D341Med (cell line): ENCODE measurements at places on chromosomes 5 and 9.

- DNase-seq, result no peak
Measured at GRCh38 chr9:127035948-127036347, 86.5 kb downstream of the ANGPTL2 start.

GRCh38 chr5:142023836-142024235, 11.0 kb upstream of the GNPDA1 start:
- no peak for DNase-seq

DNA sequence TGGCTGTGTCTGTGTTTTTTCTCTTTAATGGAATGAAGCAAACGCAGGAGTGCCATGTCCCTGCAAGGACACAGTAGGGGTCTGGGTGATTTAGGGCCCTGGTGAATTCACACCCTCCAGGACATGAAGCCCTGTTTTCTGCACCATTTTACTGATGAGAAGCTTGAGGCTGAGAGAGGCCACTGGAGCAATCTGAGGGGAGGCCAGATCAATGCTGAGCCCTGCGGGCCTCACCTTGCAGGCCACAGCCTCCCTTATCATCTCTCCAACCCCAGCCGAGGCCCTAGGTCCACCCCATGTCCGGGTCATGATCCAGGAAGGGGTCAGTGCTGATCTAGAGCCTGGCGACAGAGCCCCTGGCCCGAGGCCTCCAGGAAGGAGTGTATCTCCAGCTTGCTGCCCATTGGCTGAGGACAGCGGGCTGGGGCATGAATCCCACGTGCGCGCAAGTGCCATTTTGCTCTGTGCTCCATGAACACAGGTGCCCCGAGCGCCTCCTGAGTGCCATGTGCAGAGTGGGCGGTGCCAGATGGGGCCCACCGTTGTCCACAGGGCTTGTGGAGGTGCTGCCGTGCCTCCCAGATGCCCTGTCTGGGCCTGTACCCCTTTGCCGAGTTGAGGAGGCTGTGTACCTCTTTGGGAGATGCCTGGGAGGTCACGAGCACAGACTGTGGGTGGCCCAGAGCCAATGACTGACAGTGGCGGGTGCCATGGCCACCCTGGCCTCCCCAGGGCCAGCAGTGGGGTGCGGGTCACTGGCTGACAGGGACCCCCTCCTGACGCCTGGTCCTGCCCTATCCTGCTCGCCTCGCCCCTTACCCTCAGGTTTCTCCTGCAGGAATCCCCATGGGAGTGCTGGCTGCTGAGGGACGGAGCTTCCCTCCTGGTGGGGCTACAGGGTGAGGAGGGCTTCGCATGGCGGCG, 32.3 kb upstream of the LPCAT1 start:
- DNase-seq, result no peak

DNA sequence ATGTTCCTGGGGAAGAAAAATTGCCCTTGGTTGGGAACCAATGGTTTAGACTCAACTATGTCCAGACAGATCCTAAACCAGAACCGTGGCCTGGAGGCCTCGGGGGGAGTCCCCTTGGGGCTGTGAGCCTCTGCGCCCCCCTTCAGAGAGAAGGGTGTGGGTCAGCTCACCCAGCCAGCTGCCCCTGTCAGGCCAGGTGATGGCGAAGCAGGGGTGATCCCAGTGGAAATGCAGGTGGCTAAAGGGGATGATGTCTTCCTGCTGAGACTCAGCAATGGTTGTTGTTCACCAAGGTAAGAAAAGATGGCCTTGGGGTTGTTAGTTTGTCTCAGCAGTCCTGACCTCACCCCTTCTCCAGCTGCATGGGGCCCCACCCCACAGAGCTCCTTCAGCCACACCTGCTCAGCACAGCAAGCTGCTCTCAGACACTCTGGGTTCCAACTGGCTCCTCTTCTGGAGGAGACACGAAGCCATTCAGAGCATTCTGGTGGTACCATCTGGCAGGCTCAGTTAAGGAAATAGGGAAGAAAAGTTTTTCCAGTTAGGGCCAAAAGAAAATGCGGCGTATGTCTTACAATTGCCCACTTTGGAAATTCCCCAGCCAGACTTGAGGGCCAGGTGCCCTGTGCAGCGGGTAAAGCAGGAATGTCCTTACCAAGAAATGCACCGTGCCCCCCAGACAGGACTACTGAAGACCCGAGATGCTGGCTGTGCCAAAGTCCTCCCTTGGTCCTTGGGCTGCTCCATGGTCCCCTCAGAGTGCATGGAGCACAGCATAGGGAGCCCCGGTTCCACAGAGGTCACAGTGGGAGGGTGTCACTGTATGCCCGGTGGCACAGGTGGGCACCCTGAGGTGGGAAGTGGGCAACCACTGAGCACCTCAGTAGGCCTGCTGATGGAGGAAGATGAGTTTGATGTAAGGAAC, 90.2 kb downstream of the NSUN2 start:
- DNase-seq, result no peak

DNA sequence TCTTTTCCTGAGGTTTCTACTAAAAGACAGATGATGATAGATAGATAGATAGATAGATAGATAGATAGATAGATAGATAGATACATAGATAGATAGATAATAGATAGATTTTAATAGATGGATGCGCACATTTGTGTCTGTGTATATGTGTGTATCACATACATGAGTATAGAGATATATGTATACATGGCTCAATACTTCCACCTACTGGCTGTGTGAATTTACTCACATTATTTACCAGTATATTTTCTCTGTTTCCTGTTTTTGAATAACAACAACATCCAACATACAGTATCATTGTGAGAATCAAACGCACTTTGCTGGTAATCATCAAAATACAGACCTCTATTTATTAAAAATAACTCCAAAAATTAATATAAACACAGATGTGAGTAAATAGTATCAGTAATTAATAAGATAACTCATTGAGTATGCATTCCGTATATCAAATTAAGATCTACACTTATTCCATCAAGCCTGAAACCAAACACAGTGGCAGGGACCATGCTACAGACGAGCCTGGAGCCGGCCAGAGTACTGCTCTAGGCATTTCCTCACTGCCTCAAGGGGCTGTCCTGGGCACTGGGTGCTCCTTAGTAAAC, 338.0 kb downstream of the SEMA5A start:
- no peak for DNase-seq

DNA sequence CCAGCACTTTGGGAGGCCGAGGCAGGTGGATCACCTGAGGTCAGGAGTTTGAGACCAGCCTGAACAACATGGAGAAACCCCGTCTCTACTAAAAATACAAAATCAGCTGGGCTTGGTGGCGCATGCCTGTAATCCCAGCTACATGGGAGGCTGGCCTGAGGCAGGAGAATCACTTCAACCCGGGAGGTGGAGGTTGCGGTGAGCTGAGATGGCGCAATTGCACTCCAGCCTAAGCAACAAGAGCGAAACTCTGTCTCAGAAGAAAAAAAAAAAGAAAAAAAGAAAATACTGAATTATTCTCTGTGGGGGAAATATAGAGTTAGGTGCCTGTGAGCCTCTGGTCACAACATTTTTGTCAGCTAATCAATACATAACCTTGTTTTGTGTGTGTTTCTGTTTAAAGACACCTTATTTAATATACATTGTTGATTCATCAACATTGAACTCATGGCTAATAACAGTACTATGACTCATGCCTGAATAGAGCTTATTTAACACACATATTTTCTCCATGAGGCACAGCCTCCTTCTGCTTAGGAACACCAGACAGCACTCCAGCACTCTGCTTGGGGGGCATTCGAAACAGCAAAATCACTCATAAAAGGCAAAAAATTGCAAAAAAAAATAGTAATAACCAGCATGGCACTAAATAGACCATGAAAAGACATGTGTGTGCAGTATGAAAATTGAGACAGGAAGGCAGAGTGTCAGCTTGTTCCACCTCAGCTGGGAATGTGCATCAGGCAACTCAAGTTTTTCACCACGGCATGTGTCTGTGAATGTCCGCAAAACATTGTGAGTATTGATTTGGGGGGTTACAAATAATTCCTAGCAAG, at the start of gene IL31RA:
IL31RA (plus strand) TSS at position 519 of the 836 bp plus-strand sequence; CDS start at position 733, 214 bp downstream.
- DNase-seq, result no peak
